ENCODE measurements at places on chromosomes 12 and 14. TPM values are rescaled to one million over a fixed set of nuclear protein-coding genes. Genes with fewer than 3 reads are reported as not detected.

MGST1 gene
- 18.5 TPM for total RNA-seq

LGR5 gene
- 1.8 TPM for total RNA-seq

PTGDR gene
- total RNA-seq: 2.9 TPM

PLCZ1 gene
- not detected for total RNA-seq

TMBIM4 gene
- 114 TPM for total RNA-seq

PTHLH gene
- total RNA-seq: 5.6 TPM

RPGRIP1 gene
- not detected for total RNA-seq

ABCC9 gene
- 19.6 TPM for total RNA-seq

TMEM253 gene
- not detected for total RNA-seq

KRT73 gene
- not detected for total RNA-seq

DIO3 gene
- 0.41 TPM for total RNA-seq

DNA sequence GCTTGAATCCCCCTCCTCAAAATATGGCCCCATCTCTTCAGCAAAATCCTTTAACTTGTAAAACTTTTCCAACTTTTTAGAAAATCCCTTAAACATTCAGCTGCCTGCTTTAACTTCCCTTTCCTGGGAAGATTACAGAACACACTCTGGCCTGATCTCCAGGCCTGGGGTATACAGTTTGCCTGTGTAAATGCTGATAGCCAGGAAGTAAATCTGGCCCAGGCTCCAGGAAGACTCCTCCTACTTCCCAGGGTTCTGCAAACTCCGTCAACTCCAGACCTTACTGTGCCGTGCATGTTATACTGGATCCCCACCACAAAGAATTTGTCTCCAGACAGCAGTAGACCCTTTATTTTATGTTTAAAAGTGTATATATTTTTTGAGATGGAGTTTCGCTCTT, 67.0 kb upstream of the FERMT2 start:
- no peaks in the 10 kb centered on the region for H3K36me3 ChIP-seq
- no peak for DNase-seq
- no peak overlapping the region for H3K4me3 ChIP-seq
- no peak overlapping the region for H3K27ac ChIP-seq
- no peaks in the 10 kb centered on the region for H3K27me3 ChIP-seq

GRCh38 chr12:115394496-115395220, 710.7 kb upstream of the TBX3 start:
- H3K4me1 ChIP-seq: no peaks in the 10 kb centered on the region
- no peaks in the 10 kb centered on the region for H3K36me3 ChIP-seq
- no peaks in the 10 kb centered on the region for H3K27me3 ChIP-seq
- no peak overlapping the region for H3K4me3 ChIP-seq
- DNase-seq: no peak

- no peaks in the 10 kb centered on the region for H3K4me1 ChIP-seq
- H3K4me3 ChIP-seq: no peak overlapping the region
- no peak for DNase-seq
- H3K27ac ChIP-seq: no peak overlapping the region
Measured at GRCh38 chr12:7793211-7793610, 4.0 kb downstream of the NANOG start.

- H3K4me3 ChIP-seq: peak overlapping the region; percentile 34
- peak overlapping the region; percentile 80 for H3K27ac ChIP-seq
- peak; percentile 53 for DNase-seq
- no peaks in the 10 kb centered on the region for H3K27me3 ChIP-seq
- peaks cover 12% of the 10 kb centered on the region for H3K4me1 ChIP-seq
- no peaks in the 10 kb centered on the region for H3K36me3 ChIP-seq
Measured at GRCh38 chr12:28130625-28131598, 59.3 kb upstream of the CCDC91 start.

DNA sequence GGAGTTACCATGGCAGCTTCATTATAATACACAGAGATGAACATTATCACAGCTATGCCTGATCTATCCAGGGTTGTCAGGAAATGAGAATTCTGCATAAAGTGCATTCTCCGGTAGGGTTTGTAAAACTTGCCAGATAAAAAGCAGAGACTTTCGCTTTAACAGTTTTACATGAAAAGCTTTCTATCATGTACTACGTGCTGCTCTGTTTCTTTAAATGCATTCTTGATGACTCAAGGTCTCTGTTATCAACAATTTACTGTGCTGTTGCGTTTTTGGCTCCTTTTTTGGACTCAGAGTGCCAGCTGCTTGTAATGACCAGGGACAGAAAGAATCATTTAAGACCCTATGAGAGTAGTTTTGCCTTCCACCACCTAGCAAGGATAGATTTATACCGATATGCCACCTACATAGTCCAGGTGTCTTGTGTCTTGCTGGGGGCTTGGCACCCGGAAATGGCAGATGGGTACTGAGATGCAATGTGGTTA, 371.2 kb downstream of the BTG1 start:
- DNase-seq: no peak
- H3K4me3 ChIP-seq: peak overlapping the region; percentile 54
- H3K4me1 ChIP-seq: no peaks in the 10 kb centered on the region
- no peaks in the 10 kb centered on the region for H3K27me3 ChIP-seq
- H3K36me3 ChIP-seq: no peaks in the 10 kb centered on the region

DNA sequence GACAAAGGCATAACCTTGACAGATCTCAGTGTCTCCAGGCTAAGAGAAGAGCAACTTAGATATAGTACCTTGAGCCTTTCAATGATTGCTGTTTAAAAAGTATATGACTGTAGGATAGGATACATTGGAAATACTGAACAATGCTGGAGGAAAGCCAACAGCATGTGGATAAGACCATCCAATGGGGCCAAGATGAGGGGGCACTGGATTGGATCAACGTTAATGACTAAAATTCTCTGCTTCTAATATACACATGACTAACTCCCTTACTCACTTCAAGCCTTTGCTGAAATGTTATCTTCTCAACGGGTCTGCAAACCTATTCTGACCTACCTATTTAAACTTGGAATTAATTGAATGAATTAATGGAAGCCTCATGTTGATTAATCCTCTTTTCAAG, 354.9 kb downstream of the RAD51B start:
- H3K27me3 ChIP-seq: no peaks in the 10 kb centered on the region
- no peak for DNase-seq
- no peak overlapping the region for H3K27ac ChIP-seq
- H3K4me3 ChIP-seq: no peak overlapping the region

- H3K27me3 ChIP-seq: no peaks in the 10 kb centered on the region
- H3K36me3 ChIP-seq: no peaks in the 10 kb centered on the region
- no peak overlapping the region for H3K27ac ChIP-seq
- no peak overlapping the region for H3K4me3 ChIP-seq
- H3K4me1 ChIP-seq: no peaks in the 10 kb centered on the region
Measured at GRCh38 chr12:23434154-23434553, 515.3 kb downstream of the SOX5 start.

DNA sequence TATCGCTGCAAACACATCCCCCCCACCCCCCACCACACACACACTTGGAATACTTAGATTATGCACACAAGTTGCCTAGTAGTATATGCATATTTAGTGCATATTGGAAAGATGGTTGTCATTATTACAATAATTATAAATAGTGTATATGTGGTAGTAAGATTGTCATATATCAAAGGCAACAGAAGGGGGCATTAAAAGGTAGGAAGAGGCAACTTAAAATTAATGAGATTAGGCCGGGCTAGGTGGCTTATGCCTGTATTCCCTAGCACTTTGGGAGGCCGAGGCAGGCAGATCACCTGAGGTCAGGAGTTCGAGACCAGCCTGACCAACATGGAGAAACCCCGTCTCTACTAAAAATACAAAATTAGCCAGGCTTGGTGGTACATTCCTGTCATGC, 52.1 kb downstream of the GSC start:
- no peaks in the 10 kb centered on the region for H3K27me3 ChIP-seq
- no peak overlapping the region for H3K27ac ChIP-seq
- no peaks in the 10 kb centered on the region for H3K4me1 ChIP-seq
- no peak overlapping the region for H3K4me3 ChIP-seq
- DNase-seq: no peak
- H3K36me3 ChIP-seq: no peaks in the 10 kb centered on the region

DNA sequence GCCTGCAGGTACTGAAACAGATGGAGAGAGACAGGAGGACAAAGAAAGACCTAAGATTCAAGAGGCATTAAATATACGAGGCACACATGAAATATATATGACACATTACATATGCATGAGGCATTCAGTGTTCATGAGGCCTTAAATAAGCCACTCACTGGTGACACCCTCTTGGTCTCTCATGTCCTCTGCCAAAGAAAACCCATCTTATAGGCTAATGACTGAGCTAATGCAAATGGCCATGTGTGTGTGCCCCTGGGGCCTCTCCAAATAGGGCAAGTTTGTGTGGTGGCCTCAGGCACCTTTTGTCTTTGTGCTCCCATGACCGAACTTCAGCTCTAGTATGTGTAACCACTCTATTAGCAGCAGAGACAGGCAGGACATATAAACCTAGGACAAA, 18.8 kb downstream of the COQ6 start:
- no peak overlapping the region for H3K27ac ChIP-seq
- DNase-seq: no peak
- no peaks in the 10 kb centered on the region for H3K27me3 ChIP-seq
- H3K4me1 ChIP-seq: no peaks in the 10 kb centered on the region
- H3K4me3 ChIP-seq: no peak overlapping the region

DNA sequence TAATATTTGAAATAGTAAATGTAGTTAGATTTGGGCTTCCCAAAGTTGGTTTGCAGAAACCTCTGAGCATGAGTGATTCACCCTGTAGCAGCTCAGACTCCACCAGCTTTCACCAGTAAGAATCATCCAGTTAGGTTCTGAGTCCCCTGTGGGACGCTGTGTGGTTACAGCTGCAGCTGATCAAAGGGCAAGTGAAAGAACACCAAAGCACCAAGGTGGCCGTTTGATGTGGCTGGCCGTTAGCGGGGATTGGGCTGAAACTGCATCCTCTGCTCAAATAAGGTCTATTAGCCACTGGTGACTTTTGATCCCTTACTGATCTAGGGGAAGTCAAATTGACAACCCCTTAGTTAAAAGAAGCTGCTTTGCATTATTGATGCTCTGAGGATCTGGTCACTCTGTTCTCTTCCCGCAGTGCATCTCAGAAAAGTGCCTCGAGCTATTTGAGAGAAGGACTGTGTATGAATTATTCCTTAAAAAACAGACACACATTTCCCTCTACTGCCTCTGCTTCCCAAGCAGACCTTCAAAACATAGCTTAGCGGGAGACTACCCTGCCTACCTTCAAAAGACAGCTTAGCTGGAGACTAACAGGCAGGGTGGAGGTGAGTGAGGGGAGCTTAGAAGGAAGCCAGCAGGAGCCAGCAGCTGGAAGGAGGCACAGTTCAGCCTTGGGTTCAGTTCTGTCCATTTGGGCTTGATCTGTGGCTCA, 3.7 kb downstream of the ABHD12B start:
- peaks cover 4% of the 10 kb centered on the region for H3K4me1 ChIP-seq
- H3K27me3 ChIP-seq: peaks cover 7% of the 10 kb centered on the region
- no peak for DNase-seq
- no peak overlapping the region for H3K27ac ChIP-seq

DNA sequence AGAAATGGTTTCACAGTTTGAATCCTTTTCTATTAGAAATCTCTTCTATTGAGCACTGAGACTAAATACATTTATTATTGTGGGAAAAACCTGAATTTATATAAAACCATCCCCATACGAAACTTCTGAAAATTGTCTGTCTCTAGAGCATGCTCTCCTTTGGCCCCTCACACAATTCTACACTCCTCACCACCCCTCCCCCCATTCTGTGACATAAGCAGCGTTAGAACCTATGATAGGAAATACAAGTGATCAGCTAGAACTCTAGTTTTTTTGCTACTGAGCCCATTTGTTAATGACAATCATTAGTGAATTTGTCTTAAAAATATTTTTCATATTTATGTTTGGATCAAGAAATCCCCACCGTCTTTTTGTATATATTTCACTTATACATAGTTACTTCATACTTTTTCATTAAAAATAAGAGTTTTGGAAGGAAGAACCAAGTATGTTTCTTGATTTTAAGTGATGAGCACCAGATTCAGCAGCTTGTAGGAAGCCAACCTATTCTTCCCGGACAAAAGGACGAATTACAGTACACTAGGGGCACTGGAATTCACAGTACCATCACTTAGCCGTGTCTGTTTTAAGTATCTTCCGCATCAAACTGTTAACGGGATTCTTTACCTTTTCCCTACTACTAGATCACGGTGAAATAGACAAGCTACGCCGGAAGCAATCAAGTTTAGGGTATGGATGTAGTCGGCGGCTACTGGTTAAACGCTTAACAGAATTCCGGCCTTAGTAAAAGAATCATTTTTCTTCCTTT, 724 bp downstream of the GTSF1 start:
- no peak overlapping the region for H3K27ac ChIP-seq
- DNase-seq: no peak
- H3K36me3 ChIP-seq: no peaks in the 10 kb centered on the region
- H3K4me3 ChIP-seq: no peak overlapping the region

GRCh38 chr12:101186291-101186690, 23.7 kb downstream of the SLC5A8 start:
- no peak overlapping the region for H3K27ac ChIP-seq
- H3K4me3 ChIP-seq: no peak overlapping the region
- no peaks in the 10 kb centered on the region for H3K27me3 ChIP-seq

GRCh38 chr14:74409441-74409840, 16.6 kb downstream of the SYNDIG1L start:
- H3K4me3 ChIP-seq: no peak overlapping the region
- no peaks in the 10 kb centered on the region for H3K27me3 ChIP-seq
- H3K27ac ChIP-seq: no peak overlapping the region
- no peaks in the 10 kb centered on the region for H3K36me3 ChIP-seq

GRCh38 chr12:124295431-124296058, 652 bp downstream of the RFLNA start:
- DNase-seq: no peak
- no peak overlapping the region for H3K27ac ChIP-seq
- H3K4me3 ChIP-seq: peak overlapping the region; percentile 66
- H3K4me1 ChIP-seq: peaks cover 28% of the 10 kb centered on the region

DNA sequence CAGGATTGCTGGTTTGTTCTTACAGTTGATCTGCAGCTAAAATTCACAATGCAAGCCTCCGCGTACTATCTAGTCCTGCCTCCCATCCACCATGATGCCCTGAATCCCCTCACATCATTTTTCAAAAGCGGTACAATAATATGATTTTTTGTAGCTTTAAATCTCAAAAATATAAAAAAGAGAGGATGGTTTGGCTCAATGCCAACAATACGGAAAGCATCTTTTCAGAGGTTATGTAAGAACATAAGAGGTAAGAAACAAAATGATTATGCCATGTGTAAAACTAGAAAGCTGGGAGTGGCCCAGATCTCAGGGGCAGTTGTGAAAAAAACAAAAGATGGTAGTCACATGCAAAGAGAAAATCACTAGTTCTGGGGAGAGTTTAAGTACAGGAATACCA, 24.0 kb upstream of the ZDHHC17 start:
- H3K4me3 ChIP-seq: no peak overlapping the region
- H3K4me1 ChIP-seq: no peaks in the 10 kb centered on the region
- H3K27ac ChIP-seq: no peak overlapping the region
- H3K36me3 ChIP-seq: no peaks in the 10 kb centered on the region

GRCh38 chr14:73339206-73339605, 101.9 kb downstream of the PAPLN start:
- H3K27me3 ChIP-seq: no peaks in the 10 kb centered on the region
- no peaks in the 10 kb centered on the region for H3K36me3 ChIP-seq
- no peak overlapping the region for H3K4me3 ChIP-seq
- no peaks in the 10 kb centered on the region for H3K4me1 ChIP-seq
- DNase-seq: no peak

DNA sequence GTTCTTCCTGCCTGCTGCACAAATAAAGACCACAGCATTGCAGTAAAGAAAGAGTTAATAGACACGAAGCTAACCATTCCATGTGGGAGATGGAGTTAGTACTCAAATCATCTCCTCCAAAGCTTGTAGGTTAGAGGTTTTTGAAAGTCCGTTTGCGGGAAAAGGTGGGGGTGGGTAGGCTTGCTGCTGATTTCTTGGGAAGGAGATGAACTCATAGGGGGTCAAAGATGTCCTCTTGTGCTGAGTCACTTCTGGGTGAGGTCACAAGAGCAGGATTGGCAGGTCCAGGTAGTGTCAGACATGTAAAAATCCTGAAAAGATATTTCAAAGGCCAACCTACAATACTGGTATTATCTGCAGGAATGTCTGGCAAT, 66.4 kb downstream of the PTHLH start:
- no peak overlapping the region for H3K27ac ChIP-seq
- no peak overlapping the region for H3K4me3 ChIP-seq
- no peaks in the 10 kb centered on the region for H3K36me3 ChIP-seq

All from thoracic aorta (tissue), 2 donors.